ENCODE measurements at places on chromosomes 11 and 22. TPM values are rescaled to one million over a fixed set of nuclear protein-coding genes. Genes with fewer than 3 reads are reported as not detected.

Gene SPTBN2
- total RNA-seq: 93.8 TPM

Gene XKR3
- total RNA-seq: not detected

Gene MMP10
- total RNA-seq: not detected

Gene NKAPD1
- 24.1 TPM for total RNA-seq

Gene PLEKHB1
- 7.4 TPM for total RNA-seq

Gene OR8D4
- 0.18 TPM for total RNA-seq

Gene OR2D2
- total RNA-seq: 4.8 TPM

Gene C11orf16
- not detected for total RNA-seq

Gene RASSF7
- total RNA-seq: 10.3 TPM

Gene SERPING1
- total RNA-seq: 16.7 TPM

Gene PATE4
- total RNA-seq: not detected

Gene MPZL2
- 5.7 TPM for total RNA-seq

Gene ACRV1
- 0.18 TPM for total RNA-seq

Gene ART5
- not detected for total RNA-seq

Gene EFEMP2
- 4.9 TPM for total RNA-seq

Gene GSTT2
- total RNA-seq: not detected

Gene EXPH5
- total RNA-seq: 8.8 TPM

Gene UPK3A
- not detected for total RNA-seq

Gene DENND6B
- total RNA-seq: 19.6 TPM

Gene RHOD
- 0.64 TPM for total RNA-seq

Gene DDI1
- not detected for total RNA-seq

Gene SYT12
- 3.8 TPM for total RNA-seq

Gene NADSYN1
- total RNA-seq: 32.0 TPM

Gene LARGE1
- total RNA-seq: 31.8 TPM

Gene VPS11
- total RNA-seq: 20.6 TPM

Gene TMEM132A
- total RNA-seq: 69.1 TPM

Gene MRGPRX4
- not detected for total RNA-seq

Gene PGA3
- 1.3 TPM for total RNA-seq

Gene TSPAN32
- 0.27 TPM for total RNA-seq

Gene GLB1L3
- 0.45 TPM for total RNA-seq

Gene PRR33
- not detected for total RNA-seq

Gene RIBC2
- total RNA-seq: 1.9 TPM

Gene APOA1
- total RNA-seq: 0.91 TPM

Gene BDNF
- total RNA-seq: 1.5 TPM

Gene PLAAT5
- 1.9 TPM for total RNA-seq

Gene OR6A2
- total RNA-seq: 3.1 TPM

Gene TMEM80
- total RNA-seq: 11.1 TPM

Gene CASP4
- total RNA-seq: 5.2 TPM

Gene MRGPRE
- 0.27 TPM for total RNA-seq

Gene TIMM10
- 20.4 TPM for total RNA-seq

Gene ARFGAP3
- 36.1 TPM for total RNA-seq

Gene ACCS
- 21.5 TPM for total RNA-seq

Gene CASP1
- total RNA-seq: 2.3 TPM

Gene ENDOD1
- 15.3 TPM for total RNA-seq

Gene DGCR6
- total RNA-seq: 8.6 TPM

Gene HINFP
- total RNA-seq: 31.0 TPM

Gene OVOL1
- total RNA-seq: 0.73 TPM

Gene CHST1
- 9.8 TPM for total RNA-seq
